ENCODE measurements at places on chromosomes 7 and 10.

GRCh38 chr7:124497176-124497575, 268.4 kb downstream of the GPR37 start:
- no peak for DNase-seq

GRCh38 chr7:30845426-30846135, 66.1 kb upstream of the AQP1 start:
- DNase-seq = no peak

DNA sequence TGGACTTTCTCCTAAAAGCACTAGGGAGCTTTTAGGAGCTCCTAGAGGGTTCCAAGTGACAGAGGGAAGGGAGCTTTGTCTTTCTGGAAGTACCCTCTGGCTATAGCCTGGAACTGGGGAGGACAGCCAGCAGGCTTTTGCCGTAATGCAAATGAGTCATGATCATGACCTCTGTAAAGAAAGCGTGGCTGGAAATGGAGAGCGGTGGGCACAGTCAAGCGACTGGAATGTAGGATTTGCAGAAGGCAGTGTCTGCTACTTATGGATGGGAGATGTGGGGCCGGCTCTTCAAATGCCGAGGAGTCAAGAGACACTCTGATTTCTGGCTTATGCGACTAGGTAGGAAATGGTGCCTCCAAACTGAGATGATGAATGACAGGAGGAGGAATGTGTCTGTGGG, 34.6 kb upstream of the PLPP4 start:
- DNase-seq = no peak

DNA sequence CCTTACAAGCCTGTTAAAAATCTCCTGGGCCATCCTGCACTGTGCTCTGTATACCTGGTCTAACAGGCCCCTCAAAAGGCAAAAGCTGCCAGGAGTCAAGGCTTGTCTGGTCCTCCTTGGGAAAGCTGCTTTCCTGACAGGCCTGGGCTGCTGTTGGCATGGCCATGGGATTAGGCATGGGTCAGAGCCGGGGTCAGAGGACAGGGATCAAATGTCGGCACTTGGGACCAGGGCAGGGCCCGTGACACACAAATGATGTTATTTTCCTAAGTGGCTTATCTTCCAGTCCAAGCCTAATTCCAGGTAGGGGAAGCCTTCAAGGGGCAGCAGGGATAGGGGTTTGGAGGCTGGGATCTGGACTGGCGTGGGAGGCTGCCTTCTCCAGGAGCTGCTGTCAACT, 191.5 kb upstream of the GPR26 start:
- no peak for DNase-seq

DNA sequence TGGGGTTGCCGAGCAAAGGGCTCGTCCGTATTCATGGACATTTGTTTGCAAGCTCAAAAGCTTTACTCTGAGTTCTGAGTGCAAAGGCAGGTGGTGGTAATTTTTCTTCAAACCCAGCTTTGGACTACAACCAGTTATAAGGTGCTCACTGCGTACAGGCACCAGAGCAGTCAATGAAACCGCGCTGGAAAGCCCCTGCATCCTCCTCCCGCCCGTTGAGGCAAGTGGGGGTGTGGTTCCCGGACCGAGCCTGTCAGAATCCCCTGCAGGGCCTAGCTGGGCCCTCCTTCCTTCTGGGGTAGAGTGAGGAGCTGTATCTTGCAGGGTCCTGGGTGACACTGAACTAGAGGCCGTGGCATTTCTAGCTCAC, 22.3 kb downstream of the AMZ1 start:
- no peak for DNase-seq

DNA sequence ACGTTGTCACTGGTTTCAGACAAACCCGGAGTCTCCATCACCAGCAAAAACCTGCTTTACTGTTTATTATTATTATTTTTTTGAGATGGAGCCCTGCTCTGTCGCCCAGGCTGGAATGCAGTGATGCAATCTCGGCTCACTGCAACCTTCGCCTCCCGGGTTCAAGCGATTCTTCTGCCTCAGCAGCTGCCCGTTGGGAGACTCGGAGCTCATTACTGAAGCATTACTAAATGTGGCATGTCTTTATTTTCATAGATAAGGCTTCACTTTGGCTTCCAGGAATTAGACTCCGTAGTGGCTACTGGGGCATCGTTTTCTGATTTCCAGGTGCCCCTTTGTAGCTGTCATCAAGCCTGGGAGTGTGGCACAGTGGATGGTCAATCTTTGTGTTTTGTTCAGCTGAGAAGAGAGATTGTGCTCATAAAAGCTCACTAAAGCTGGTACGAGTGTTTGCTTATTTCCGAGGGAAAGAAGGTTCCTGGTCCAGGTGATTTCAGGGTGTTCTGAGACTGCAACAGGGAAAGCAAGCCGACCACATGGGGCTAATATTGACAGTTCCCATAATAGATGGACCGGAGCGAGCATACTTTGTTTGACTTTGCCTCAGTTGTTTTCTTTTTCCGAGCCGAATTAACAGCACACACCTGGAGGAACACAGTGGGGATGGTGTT, 163.1 kb downstream of the CAMK1D start:
- DNase-seq = no peak

DNA sequence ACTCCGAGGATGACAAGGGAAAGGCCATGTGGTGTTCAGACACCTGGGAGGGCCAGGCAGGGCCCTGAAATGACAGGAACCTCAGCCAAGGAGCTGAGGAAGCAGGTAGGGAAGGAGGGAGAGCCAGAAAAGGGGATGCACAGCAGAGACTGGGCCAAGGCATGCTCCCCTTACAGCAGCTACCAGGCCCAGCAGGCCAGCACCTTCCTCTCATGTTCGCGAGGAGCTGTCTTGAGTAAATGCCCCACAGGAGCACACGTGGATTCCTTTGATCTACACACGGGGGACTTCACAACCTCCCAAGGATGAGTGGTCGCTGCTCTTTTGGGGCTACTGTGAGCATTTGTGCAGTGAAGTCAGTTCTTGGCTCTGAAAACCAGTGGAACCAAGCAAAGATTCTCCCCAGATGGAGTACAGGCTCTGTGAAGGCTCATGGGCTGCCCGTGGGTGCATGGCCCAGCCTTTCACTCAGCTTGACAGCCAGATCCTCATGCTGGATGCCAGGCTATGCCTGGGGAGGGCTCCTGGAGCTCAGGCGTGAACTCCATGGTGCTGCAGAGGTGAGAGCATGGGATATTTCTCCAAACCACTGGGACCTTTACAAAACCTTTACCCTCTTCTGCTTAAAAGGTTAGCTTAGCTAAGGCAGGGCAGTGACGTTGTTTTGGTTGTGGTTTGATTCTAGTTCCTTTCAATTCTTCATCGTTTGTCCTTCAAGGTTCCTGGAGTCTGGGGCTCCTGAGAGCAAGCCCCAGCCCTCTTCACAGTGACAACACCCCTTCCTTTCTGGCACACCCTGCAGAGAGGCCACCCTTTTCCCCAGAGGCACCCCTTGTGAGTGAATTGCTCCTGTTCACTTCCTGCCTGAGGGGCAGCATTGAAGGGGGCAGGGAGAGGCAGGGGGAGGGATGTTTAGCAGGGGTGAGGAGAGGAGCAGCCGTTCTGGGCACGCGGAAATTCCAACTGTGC, 74.2 kb upstream of the ZPBP start:
- no peak for DNase-seq

GRCh38 chr10:58775960-58776567, 263.4 kb downstream of the BICC1 start:
- DNase-seq = no peak

- no peak for DNase-seq
Measured at GRCh38 chr10:51462076-51462779, 237.2 kb downstream of the CSTF2T start.

Data from kidney (tissue), 22 donors.